ENCODE measurements at places on chromosomes 2 and 18.

DNA sequence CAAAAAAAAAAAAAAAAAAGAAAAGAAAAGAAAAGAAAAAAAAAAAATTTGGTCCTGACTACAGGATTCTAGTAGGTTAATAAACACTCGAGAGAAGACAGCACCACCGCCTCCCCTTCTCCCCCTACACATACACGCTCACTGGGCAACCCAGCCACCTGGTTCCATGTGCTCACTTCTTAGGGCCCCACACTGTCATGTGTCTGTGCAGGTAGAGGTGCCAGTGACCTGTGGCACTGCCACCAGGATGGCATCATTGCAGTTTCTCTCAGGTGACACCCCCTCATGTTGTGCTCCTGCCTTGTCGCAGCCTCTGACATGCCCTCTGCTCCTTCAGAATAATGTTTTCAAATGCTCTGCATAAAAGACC, 39.7 kb upstream of the LYPD6B start:
- DNase-seq, result no peak

- no peak for DNase-seq
Measured at GRCh38 chr2:58904095-58904494, 663.0 kb upstream of the FANCL start.

- no peak for DNase-seq
Measured at GRCh38 chr2:191041418-191042161, 27.6 kb upstream of the STAT1 start.

- no peak for DNase-seq
Measured at GRCh38 chr2:175004730-175004979, 526 bp downstream of the CHN1 start.

DNA sequence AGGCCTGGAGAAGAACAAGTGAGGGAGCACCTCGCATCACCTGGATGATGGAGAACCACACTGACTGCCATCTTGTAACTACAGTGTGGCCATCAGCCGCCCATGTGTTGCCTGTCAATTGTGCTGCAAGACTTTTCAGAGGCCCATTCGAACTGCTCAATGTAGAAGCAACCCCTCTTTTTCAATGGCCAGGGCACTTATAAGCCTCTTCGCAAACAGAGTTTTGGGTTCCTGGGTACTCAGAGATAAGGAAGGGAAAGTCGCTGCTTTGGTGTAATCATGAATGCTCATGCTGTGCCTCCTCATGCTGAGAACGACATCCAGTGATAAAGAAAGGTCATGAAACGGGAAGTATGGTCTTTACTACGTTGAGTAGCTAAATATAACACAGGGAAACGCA, 143.9 kb upstream of the SLC39A10 start:
- DNase-seq, result no peak

Measured in AG09309 (cell line).